ENCODE measurements at places on chromosomes 7 and 10. TPM values are rescaled to one million over a fixed set of nuclear protein-coding genes. Genes with fewer than 3 reads are reported as not detected.
A peak's percentile ranks its signal among the peaks of the same experiment; 100 is the strongest.

The ACTL6B gene
- total RNA-seq: not detected

The CD36 gene
- total RNA-seq: 0.65 TPM

The ANKRD1 gene
- total RNA-seq: not detected

The OPN1SW gene
- total RNA-seq: not detected

The SPDYE2B gene
- not detected for total RNA-seq

The PNLIPRP1 gene
- not detected for total RNA-seq

The PITX3 gene
- total RNA-seq: 0.24 TPM

The ACHE gene
- 0.41 TPM for total RNA-seq

DNA sequence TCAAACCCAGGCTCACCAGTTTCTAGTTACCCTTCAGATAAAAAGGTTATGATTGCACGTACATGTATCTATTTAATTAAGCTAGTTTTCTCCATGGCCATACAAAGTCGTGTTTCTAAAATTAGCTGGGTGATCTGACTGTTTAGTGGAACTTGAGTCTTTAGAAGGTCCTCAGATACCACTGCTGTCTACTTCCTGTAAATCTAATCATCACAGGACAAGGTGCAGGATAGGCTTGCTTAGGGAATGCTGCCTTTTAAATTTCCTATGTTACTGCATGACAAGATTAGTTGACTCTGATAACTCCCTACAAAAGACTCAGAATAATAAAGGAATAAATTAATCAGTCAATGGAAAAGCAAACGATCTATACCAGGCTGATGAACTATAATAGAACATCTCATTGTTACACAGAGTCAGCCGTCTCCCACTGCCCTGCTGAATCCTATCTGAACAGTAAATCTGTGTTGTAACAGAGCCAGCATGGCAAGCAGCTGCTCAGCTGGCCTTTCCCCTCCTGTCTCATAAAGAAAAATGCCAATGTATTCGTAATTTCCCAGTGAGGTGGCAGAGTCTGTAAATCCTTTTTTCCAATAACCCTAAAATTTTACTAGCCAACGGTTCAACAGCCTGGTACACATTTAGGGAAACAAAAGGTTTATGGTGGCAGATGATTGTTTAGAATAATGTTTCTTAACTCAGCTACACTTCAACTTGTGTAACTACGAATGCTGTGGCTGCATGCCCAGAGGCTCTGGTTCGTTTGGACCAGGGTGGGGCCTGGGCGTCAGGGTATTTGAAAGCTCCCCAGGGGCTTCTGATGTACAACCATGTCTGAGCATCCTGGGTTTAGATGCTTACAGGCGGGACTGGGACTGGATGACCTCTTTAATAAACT, 318.0 kb downstream of the PAXIP1 start:
- DNase-seq: no peak
- no peak overlapping the region for H3K27ac ChIP-seq
- no peaks in the 10 kb centered on the region for H3K36me3 ChIP-seq

- no peak for DNase-seq
- no peaks in the 10 kb centered on the region for H3K4me1 ChIP-seq
- H3K4me3 ChIP-seq: no peak overlapping the region
- H3K27ac ChIP-seq: no peak overlapping the region
- no peaks in the 10 kb centered on the region for H3K36me3 ChIP-seq
- peaks cover 9% of the 10 kb centered on the region for H3K27me3 ChIP-seq
Observed at GRCh38 chr7:123649964-123650363, 5.7 kb upstream of the LMOD2 start.

- no peak overlapping the region for H3K27ac ChIP-seq
- H3K36me3 ChIP-seq: no peaks in the 10 kb centered on the region
- H3K4me1 ChIP-seq: no peaks in the 10 kb centered on the region
Observed at GRCh38 chr7:103541026-103541425, 95.0 kb upstream of the SLC26A5 start.

GRCh38 chr7:604001-604883, 84.6 kb upstream of the PDGFA start:
- peak overlapping the region; percentile 98 for H3K4me3 ChIP-seq
- H3K4me1 ChIP-seq: peaks cover 85% of the 10 kb centered on the region
- peak; percentile 93 for DNase-seq

DNA sequence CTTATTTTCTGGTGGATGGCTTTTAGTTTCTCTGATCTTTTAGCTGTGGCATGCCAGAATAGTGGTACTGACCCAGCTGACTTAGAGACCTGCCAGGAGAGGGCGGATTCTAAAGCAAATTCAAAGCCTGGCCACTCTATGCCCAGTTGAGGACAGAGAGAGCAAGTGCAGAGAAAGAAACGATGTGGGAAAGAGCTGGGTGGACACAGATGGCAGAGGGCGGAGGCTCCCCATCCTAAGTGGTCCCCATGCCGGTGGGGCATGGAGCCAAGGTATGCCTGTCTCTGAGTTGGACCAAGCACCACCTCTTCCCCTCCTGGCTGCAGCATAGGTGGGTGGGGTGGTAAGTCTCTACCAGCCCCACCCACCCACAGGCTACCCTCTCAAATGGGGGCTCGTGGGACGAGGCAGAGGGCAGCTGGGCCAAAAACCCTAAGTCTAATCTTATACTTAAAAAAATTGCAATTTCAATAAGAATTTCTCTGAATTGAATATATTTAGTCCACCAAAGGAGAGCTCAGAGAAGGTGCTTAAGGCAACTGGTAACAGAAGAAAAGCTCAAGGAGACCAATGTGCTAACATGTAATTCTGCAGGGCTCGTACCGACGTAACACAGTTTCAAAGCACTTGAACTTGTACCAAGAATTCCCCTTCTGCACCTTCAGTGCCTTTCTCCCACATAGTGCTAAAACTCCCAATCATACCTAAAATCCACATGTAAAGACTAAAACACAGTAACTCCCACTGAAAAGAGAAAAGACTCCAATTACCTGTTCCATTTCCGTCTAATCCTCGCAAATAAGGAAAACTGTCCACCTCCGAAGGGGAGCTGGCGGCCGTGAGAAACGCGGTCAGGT, 85.7 kb upstream of the NMT2 start:
- H3K36me3 ChIP-seq: no peaks in the 10 kb centered on the region
- H3K4me3 ChIP-seq: peak overlapping the region; percentile 79
- H3K4me1 ChIP-seq: peaks cover 24% of the 10 kb centered on the region
- DNase-seq: no peak
- no peaks in the 10 kb centered on the region for H3K27me3 ChIP-seq

DNA sequence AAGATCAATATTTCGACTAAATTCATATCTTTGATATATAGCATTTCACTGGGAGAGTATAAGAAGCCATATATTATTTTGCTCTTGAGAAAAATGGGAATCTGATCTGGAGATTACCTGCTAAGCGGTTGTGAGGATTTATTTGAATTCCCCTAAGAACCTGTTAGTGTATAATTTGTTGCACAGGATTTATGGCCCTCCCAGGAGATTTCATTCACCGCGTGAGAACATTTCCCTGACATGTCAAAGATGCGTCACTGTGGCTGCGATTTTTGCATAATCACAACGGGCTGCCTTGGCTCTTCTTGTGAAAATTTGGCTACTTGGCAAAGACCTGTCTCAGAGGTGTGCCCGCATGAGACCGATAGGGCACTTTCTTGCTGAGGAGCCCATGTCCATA, 184.7 kb upstream of the PFKP start:
- no peaks in the 10 kb centered on the region for H3K4me1 ChIP-seq
- H3K27me3 ChIP-seq: peaks cover 18% of the 10 kb centered on the region
- no peak for DNase-seq
- no peak overlapping the region for H3K27ac ChIP-seq
- H3K4me3 ChIP-seq: no peak overlapping the region
- H3K36me3 ChIP-seq: no peaks in the 10 kb centered on the region

GRCh38 chr7:42046483-42046882, 190.5 kb downstream of the GLI3 start:
- H3K27me3 ChIP-seq: peaks cover under 1% of the 10 kb centered on the region
- no peak for DNase-seq

- H3K27me3 ChIP-seq: no peaks in the 10 kb centered on the region
- no peak overlapping the region for H3K4me3 ChIP-seq
- no peak for DNase-seq
- no peaks in the 10 kb centered on the region for H3K4me1 ChIP-seq
- no peak overlapping the region for H3K27ac ChIP-seq
- H3K36me3 ChIP-seq: no peaks in the 10 kb centered on the region
Observed at GRCh38 chr10:118712930-118713634, 41.7 kb downstream of the CACUL1 start.

GRCh38 chr7:73909996-73910395, 49.0 kb downstream of the TMEM270 start:
- H3K4me3 ChIP-seq: no peak overlapping the region
- H3K27ac ChIP-seq: no peak overlapping the region
- no peaks in the 10 kb centered on the region for H3K4me1 ChIP-seq
- no peak for DNase-seq

GRCh38 chr10:97596101-97597082, 6.9 kb downstream of the C10orf62 start:
- H3K4me3 ChIP-seq: no peak overlapping the region
- no peaks in the 10 kb centered on the region for H3K27me3 ChIP-seq
- H3K4me1 ChIP-seq: no peaks in the 10 kb centered on the region
- H3K27ac ChIP-seq: no peak overlapping the region

GRCh38 chr7:24725554-24726241, 31.6 kb downstream of the GSDME start:
- H3K4me3 ChIP-seq: no peak overlapping the region
- peaks cover 42% of the 10 kb centered on the region for H3K4me1 ChIP-seq
- peaks cover 33% of the 10 kb centered on the region for H3K27me3 ChIP-seq
- no peaks in the 10 kb centered on the region for H3K36me3 ChIP-seq
- no peak overlapping the region for H3K27ac ChIP-seq

DNA sequence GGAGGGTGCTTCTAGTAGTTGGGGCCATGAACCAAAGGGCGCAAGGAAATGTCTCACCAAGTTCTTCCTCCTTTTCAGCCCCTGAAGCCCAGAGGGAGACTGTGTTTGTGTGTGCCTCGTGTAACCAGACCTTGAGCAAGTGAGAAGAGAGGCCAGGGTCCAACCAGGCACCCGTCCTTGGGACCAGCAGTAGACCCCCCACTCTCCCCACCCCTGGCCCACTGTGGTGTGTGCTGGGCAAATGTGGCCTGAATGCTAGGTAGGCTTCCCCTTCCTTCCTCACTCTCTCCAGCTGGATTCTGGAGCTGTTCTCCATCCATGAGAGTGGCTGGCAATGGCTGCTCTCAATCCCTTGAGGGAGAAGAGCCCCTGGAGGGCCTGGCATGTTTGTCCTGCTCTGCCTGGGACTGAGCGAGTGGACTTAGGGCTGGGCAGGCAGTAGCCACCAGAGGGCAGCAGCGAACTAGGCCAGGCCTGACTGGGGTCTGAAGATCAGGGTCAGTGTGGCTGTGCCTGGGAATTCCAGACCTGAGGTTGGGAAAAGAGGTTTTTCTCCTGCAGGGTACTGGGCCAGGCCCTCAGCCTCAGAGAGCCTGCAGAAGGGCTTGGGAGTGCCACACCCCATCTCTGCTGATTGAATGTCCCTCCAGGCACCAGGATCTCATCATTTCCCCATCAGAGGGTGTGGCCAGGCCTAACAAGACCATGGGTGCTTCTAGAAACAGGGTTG, 12.5 kb downstream of the SFRP5 start:
- no peaks in the 10 kb centered on the region for H3K4me1 ChIP-seq
- H3K27ac ChIP-seq: no peak overlapping the region
- no peaks in the 10 kb centered on the region for H3K36me3 ChIP-seq
- no peaks in the 10 kb centered on the region for H3K27me3 ChIP-seq
- peak; percentile 57 for DNase-seq

DNA sequence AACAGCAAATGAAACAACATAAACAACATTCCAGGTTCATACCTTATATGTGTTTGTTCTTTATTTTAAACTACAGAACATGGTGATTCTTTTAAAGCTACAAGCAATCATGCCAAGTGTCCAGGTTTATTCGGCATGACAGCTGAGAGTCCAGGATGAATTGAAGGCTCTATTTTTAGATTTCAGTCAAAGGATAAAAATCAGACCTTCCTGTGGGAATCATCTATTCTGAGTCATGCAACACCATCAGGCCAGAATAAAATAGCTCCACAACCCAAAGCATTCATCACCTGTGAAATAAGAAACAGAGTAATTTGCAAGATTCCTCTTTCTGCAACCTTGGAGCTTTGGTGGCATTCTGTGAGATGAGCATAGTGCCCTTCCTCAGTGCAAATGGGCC, 292.4 kb upstream of the MYO3A start:
- no peaks in the 10 kb centered on the region for H3K4me1 ChIP-seq
- H3K27me3 ChIP-seq: no peaks in the 10 kb centered on the region

DNA sequence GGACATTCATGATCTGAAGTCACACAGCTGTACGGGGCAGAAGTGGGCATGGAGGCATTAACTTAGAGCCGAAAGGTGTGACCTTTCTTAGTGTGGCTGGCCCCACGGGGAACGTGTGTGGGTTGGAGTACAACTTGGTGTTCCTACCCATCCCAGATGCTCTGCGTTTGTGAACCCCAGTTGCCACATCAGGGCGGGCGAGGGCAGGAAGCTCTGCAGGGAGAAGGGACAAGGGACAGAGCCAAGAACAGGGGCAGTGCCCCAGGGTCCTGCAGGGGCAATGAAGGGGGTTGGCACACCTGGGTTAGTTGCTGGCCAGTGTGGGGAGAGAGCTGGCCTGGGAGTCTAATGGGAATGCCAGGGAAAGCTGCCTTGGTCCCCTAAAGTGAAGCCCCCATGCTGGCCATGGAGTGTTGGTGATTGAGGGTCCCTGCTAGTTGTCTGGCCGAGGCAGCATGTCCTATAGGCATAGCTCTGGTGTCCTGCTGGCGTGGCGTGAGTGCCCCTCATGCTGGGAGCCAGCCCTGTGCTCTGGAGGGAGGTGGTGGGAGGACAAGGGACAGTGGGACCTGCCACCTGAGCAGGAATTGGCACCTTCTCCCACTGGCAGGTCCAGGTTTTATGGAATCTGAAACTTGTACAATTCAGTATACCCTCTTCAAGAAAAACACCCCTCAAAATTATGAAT, 18.9 kb downstream of the HTRA1 start:
- no peak overlapping the region for H3K4me3 ChIP-seq
- no peaks in the 10 kb centered on the region for H3K4me1 ChIP-seq

DNA sequence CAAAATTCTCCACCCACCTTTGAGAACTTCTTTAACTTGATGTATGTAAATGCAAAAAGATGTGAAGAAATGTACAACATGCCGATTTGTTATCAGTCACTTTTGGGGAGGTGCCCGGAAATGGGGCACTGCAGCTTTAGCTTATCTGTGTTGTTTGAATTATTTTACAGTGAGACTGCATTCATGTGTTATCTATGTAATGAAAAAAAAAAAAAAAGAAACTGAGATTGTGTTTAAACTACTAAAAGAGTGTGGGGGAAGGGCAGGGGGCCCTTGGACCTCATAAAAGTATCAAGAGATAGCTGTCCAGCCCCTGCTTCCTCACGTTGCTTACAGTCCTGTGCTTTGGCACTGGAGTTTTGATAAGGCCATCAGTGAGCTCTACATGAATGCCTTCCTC, 259.4 kb downstream of the STK31 start:
- H3K27ac ChIP-seq: no peak overlapping the region
- H3K4me3 ChIP-seq: no peak overlapping the region
- H3K36me3 ChIP-seq: no peaks in the 10 kb centered on the region
- no peaks in the 10 kb centered on the region for H3K27me3 ChIP-seq
- no peak for DNase-seq
- H3K4me1 ChIP-seq: peaks cover 8% of the 10 kb centered on the region

GRCh38 chr10:109902992-109903947, 20.0 kb downstream of the XPNPEP1 start:
- peaks cover 35% of the 10 kb centered on the region for H3K4me1 ChIP-seq
- peak; percentile 25 for DNase-seq
- peak overlapping the region; percentile 53 for H3K4me3 ChIP-seq
- no peaks in the 10 kb centered on the region for H3K27me3 ChIP-seq
- H3K27ac ChIP-seq: peak overlapping the region; percentile 93

Measured in activated T-cell treated with anti-CD3 and anti-CD28 coated beads, Interleukin-2, amount 50 U/mL, for 72 hours (primary cell).